ENCODE measurements at places on chromosomes 12 and 14. TPM values are rescaled to one million over a fixed set of nuclear protein-coding genes. Genes with fewer than 3 reads are reported as not detected.

- DNase-seq, result no peak
Measured at GRCh38 chr14:22497144-22497423, 91.9 kb downstream of the DAD1 start.

The TPCN1 gene
- 35.4 TPM for total RNA-seq

The RAB15 gene
- total RNA-seq, result 9.6 TPM

GRCh38 chr14:90599339-90599738 lies 202.5 kb downstream of the CALM1 start:
- DNase-seq, result no peak

DNA sequence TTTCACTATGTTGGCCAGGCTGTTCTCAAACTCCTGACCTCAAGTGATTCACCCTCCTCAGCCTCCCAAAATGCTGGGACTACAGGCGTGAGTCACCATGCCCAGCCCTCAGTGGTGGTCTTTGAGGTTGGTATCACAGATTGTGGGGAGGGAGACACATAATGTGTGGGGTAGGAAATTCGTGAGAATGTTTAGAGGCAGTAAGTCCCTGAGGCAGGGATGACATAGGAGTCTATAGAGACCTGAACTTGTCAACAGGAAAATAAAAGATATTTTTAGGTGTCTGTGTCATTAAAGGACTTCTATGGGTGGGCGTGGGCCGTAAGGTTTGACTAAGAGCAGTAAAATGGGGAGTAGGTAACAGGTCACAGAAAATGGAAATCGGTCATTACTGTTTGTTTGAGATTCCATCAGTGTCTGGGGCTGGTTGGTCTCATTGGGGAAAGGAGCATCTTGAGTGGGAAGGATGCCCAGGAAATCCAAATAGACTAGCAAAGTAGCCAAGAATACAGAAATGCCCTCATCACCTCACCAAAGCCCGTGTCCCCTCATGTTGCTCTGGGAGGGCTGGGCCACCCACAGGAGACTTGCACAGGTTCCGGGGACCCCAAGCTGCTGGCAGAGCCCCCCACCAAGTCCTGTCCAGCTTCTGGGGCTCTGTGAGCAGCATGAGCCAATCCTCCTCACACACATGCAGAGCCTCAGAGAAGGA lies 63.6 kb upstream of the BCL2L14 start:
- DNase-seq, result no peak

- DNase-seq, result no peak
Measured at GRCh38 chr14:63656194-63656593, 14.5 kb upstream of the WDR89 start.

The SIX6 gene
- not detected for total RNA-seq

GRCh38 chr12:77847680-77848431 lies 17.2 kb downstream of the NAV3 start:
- DNase-seq, result no peak

GRCh38 chr14:69079747-69080146 lies 73.2 kb downstream of the DCAF5 start:
- DNase-seq, result no peak

The KCNMB4 gene
- total RNA-seq, result 3.1 TPM
